ENCODE measurements at places on chromosomes 1 and 21. TPM values are rescaled to one million over a fixed set of nuclear protein-coding genes. Genes with fewer than 3 reads are reported as not detected.

SLC50A1 gene
- total RNA-seq = 61.9 TPM

CFHR4 gene
- not detected for total RNA-seq

SLC2A5 gene
- total RNA-seq = under 0.01 TPM

C1orf94 gene
- total RNA-seq = not detected

ITLN1 gene
- total RNA-seq = not detected

Measured in tracheal epithelial cell (primary cell).